Activated CD8-positive, alpha-beta memory T cell treated with anti-CD3 and anti-CD28 coated beads for 48 hours (primary cell): ENCODE measurements at places on chromosomes 1 and 21.

- no peak for DNase-seq
Measured at GRCh38 chr21:39644062-39644560, 31.4 kb downstream of the B3GALT5 start.

DNA sequence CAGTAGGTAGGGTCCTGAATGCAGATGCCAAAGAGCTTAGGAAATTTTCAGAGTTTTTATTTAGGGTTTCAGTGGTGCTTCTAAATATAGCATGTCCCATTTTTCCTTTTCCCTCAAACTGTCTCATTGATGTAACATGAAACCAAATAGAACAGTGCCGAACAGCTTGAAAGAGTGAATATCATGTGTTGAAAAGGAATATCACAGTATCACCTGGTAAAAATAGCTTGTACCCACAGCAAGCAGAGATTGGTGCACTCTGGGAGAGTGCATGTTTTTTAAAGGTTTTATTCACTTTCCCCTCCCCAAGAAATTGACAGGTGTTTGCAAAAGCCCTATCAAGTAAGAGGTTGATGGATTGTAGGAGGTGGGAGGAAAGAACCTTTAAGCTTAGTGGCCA is 41.9 kb upstream of the ELAVL4 start:
- DNase-seq: no peak

DNA sequence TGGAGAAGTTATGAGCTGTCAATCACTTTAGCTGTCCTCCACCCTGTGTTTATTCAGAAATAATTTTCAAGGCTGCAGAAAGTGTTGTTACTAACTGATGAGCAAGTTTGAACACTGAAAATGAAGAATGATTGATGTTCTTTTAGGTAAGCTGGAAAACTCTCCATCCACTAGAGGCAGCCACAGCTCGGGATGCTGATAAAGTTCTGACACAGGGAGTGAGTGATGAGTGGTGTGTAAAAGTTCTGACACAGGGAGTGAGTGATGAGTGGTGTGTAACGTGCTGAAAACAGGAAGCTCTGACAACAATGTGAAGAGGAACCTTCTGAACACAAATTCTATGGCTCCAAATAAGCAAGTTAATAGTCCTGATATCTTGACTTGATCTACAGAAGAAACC is 197.5 kb upstream of the PTBP2 start:
- DNase-seq: no peak

- DNase-seq: no peak
Measured at GRCh38 chr1:184806296-184806721, 51.7 kb upstream of the EDEM3 start.

- no peak for DNase-seq
Measured at GRCh38 chr1:52636721-52637695, 4.0 kb downstream of the SHISAL2A start.

DNA sequence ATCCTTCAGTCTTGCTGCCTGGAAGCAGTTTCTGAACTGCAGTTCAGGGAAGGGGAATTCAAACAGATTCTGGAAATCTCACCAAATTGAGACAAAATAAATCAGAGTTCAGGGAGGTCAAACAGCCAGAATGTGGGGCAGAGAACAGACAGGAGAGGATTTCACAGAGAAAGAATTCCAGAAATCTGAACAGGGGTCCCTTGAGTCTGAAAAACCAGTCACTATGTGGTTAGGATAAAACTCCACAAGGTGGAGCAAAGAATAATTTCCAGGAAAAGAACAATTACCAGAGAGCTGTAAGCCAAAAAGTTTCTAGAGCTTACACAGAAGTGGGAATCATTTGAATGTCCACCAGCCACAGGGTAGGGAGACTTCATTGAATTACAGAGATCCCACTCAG is 84.7 kb downstream of the URB2 start:
- no peak for DNase-seq

- no peak for DNase-seq
Measured at GRCh38 chr1:93758842-93759515, 77.3 kb upstream of the BCAR3 start.

DNA sequence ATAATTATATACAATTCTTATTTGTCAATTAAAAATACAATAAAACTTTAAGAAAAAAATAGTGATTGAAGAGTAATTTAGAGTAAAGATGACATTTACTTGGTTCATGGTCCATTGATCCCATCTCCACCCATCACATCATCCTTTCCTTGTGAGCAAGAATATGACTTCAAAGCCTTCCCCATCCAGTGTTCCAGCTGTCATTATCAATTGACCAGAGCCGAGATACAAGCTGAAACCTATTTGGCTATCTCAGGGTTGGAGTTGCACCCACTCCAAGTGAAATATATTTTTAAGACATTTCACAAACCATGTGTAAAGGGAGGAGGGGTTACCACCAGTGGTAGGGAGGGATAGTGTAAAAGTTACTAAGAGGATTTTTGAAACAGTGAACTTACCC is 428.9 kb upstream of the C1orf87 start:
- DNase-seq: no peak

- DNase-seq: no peak
Measured at GRCh38 chr1:209929751-209930150, 8.3 kb upstream of the SYT14 start.

DNA sequence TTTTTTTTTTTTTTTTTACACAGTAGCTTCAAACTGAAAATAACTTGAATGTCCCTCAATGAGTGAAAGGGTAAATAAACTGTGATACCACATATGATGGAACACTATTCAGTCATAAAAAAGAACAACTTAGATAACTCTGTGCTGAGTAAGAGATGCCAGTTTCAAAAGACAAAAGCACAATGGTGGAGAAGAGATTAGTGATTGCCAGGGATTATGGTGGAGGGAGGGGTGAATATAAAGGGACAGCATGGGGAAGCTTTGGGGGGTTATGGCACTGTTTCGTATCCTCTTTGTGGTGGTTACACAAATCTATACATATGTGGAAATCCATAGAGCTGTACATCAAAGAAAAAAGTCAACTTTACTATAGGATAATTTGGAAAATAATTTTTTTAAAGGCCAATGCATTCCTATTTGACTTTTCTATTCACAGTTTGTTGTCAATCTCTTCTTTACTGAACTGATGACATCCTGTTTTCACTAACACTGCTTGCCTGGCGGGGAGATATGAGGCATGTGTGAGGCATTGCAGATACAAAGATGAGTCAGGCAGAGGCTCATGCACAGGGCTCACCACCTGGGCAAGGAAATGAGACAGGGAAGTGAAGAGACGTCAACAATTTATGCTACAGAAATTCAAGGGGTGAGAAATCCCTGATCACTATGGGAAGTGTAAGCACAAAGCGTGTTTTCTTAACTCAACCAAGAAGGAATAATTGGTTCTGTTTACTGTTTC is 302.7 kb downstream of the DUSP10 start:
- DNase-seq: peak; percentile 30

GRCh38 chr1:104120525-104120924 is 370.8 kb downstream of the AMY1C start:
- DNase-seq: no peak
